ENCODE measurements at places on chromosomes 6 and 20. TPM values are rescaled to one million over a fixed set of nuclear protein-coding genes. Genes with fewer than 3 reads are reported as not detected.

Gene SCUBE3
- 8.5 TPM for total RNA-seq

Gene SAMD10
- 4.3 TPM for total RNA-seq

- no peak for DNase-seq
These were observed 29.8 kb upstream of the ERVFRD-1 start for GRCh38 chr6:11141295-11141694.

DNA sequence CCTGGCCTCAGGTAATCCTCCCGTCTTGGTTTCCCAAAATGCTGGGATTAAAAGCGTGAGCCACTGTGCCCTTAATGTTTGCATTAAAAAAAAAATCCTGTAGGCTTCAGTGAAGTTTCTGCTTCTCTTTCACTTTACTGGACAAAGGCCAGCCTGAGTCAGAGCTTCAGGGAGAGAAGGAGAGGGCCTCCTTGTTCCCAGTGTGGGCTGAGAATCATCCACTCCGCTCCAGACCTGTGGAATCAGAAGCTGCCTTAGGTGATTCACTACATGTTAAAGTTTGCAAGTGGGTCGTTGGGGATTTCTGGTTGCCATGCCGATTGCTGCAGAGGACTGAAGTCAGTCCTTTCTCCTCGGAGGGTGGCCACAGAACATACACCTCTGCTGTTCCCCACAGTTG, 113.3 kb upstream of the EEF1E1 start:
- peak; percentile 68 for DNase-seq

Gene DPM1
- total RNA-seq: 57.9 TPM

Gene BTN1A1
- total RNA-seq: not detected

Gene SIRPB1
- total RNA-seq: not detected

- no peak for DNase-seq
These were observed 30.9 kb upstream of the ALDH8A1 start for GRCh38 chr6:134980846-134981245.

DNA sequence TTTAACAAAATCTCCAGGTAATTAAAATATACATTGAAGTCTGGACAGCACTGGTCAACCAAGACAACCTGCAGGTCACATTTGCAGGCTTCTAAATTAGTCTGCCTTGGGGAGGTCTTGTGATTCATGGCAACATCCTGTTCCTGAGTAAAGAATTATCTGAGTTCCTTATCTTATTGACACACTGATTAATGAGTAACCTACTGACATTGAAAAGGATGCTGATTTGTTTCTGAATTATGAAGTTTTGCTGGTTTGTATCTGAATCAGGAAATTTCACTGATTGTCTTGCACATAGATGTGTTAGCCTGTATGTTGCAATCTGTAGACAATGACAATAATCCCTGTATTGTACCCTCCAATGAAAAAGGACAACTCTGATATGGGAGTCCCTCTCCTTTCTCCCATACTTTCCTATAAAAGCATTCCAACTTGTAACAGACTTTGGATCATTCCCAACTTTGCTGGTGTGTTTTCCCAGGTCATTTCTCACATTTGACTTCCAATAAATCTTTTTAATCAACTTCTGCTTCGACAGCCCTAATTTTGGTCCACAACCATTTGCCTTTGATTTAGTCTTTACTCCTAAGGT, 80.0 kb downstream of the LAMP5 start:
- DNase-seq: peak; percentile 10

- no peak for DNase-seq
These were observed 19.2 kb downstream of the TRAM2 start for GRCh38 chr6:52557389-52558265.

GRCh38 chr6:81997090-81997926, 244.8 kb upstream of the TENT5A start:
- peak; percentile 88 for DNase-seq

Gene UBE2J1
- total RNA-seq: 78.8 TPM

DNA sequence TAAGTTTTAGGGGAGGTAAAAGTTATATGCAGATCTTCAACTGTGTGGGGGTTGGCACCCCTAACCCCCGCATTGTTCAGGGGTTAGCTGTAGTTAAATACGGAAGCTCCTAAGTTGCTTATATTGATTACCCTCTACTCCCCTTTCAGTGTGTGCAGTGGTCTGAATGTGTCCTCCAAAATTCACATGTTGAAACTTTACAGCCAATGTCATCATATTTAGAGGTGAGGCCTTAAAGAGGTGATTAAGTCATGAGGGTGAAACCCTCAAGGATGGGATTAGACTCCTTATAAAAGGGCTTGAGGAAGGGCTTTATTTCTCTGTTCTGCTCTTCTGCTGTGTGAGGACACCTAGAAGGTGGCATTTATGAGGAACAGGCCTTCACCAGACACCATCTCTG, 22.3 kb downstream of the TULP4 start:
- no peak for DNase-seq

DNA sequence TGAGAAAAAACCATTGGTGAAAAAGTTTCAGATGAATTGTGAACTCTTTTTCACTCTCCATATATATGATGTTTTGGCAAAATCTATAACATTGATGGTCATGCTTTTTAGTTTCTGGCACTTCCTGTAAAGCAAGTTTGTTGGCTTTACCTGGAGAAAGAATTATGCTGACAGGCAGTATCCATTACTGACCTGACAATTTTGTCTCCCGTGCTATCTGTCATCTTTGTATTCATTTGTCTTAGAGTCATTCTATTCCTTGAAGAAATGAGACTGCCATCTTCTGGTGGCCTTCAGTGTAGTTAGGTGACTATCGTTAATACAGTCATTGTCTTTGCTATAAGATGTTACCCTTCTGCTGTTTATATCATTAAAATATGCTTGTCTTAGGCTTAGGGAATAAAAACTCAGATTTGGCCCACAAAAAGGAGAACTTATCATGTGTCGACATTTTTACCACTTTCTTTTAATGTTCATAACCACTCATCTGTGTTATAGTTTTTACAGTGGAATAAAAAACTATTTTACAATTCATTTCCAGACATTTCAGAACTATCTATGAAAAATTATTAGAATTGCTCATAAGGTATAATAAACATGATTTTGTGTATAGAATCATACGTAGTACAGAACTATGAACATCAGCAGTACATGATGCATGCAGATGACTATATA, 707.0 kb downstream of the EPM2A start:
- DNase-seq: no peak

- no peak for DNase-seq
These were observed 2.2 kb downstream of the SULF2 start for GRCh38 chr20:47782920-47783552.

DNA sequence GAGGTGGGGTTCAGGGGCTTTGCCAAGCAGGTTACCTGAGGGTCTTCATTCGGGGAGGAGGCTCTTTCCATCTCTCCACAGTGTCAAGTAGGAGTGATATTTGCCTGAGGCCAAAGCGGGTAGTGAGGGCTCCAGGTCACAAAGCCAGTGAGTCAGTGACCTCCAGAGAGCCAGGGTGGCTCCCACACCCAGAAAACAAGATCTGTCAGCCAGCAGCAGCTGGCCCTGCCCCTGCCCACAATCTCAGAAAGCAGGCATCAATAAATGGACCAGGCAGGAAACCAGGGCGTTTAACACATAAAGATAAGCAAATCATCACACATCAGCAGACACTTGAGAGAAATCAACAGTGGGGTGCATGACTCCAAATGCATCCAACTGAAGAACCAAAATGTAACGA, 250.8 kb downstream of the CDH26 start:
- DNase-seq: no peak

GRCh38 chr20:18634501-18634900, 46.6 kb downstream of the DTD1 start:
- no peak for DNase-seq

DNA sequence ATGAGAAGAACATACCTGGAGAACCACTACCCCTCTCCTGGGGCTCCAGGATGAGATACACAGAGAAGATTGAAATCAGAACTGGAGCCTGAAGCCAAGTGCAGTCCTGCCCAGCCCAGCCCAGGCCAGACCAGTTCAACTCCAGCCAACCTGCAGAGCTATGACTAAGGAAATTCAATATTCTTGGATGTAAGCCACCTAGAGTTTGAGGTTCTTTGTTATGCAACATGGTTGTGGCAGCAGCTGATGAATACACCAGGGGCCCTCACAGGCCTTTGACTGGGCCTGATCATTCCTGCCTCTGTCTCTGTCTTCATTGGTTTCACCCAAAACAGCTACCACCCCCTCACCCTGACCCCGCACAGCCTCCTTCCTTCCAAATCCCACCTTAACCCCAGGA, 167.8 kb downstream of the LRFN2 start:
- DNase-seq: no peak

DNA sequence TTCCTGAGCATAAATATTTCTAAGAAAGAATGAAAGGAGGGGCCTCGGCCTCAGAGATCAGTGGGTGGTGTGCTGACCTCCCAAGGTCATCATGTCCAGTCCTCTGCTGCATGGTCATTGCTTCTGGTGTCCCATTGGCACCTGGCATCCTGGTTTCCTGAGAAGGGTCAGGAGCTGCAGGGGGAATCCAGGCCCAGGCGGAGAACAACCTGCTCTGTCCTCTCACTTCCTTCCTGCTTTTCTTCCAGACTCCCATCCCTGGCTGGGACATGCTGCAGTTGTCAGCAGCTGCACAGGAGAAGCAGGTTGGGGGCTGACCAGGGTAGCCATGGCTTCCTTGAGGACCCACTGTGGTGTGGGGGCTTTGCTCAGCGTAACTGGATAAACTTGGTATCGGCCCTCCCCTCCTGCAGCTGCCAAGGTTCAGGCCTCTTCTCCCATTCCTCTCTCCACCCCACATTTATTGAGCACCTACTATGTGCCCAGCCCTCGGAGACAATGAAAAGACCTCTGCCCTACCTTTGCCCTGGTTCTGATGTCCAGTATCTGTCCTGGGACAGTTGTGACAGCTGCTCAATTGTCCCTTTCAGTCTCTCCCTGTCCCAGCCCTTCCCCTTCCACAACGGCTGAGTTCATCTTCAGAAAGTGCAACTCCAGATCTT, 155.2 kb downstream of the CEBPB start:
- DNase-seq: no peak

Gene BNIP5
- not detected for total RNA-seq

All from astrocyte (in vitro differentiated cells and primary cell).